ENCODE measurements at places on chromosomes 2 and 18. TPM values are rescaled to one million over a fixed set of nuclear protein-coding genes. Genes with fewer than 3 reads are reported as not detected.
A peak's percentile ranks its signal among the peaks of the same experiment; 100 is the strongest.

DNA sequence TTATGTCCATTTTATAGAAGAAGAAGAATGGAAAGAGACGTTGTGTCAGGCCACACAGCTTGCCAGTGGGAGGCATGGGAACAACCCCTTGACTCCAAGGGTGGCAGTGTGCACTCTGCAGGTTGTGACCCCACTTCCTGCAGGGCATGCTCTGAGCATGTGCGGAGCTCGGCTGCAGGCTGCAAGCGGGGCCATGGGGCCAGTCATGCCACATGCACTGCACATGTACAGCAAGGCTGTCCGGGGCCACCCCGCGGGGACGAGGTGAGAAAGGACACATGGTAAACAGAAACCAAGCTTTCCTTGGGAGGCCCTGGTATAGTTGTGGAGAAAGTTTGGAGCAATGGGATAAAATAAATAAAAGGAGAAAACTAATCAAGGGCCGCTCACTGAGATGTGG is 47.4 kb upstream of the DNMT3A start:
- no peak overlapping the region for H3K4me3 ChIP-seq
- no peak for DNase-seq
- H3K27me3 ChIP-seq = no peaks in the 10 kb centered on the region
- H3K27ac ChIP-seq = no peak overlapping the region

- no peak overlapping the region for H3K27ac ChIP-seq
- H3K27me3 ChIP-seq = no peaks in the 10 kb centered on the region
- no peak for DNase-seq
- H3K4me1 ChIP-seq = no peaks in the 10 kb centered on the region
- H3K4me3 ChIP-seq = no peak overlapping the region
Observed at GRCh38 chr18:60413944-60414547, 41.5 kb upstream of the MC4R start.

DNA sequence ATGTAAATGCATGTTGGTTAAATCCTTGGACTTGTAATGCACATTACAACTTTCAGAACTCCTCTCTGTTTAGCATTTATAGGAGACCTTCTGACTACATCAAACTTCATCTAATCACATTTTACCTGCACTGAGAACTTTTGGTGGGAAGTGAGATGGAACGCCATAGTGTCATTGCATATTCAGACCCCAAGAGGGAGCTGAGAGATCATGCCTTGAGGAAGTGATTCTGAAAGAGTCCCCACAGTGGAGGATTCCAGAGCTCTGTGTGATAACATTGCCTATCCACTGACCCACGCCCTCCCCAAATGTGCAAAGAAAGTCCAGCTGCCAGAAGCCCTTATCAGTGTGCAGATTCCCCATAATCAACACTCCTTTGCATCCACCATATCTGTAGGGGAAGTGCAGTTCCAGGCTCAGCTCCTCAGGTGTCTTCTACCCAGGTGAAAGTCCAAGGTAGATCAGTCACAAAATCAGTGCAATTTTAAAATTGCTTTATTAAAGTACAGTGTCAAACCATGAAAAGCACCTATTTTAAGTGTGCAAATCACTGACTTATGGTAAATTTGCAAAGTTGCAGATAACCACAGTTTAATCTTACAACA is 212.4 kb downstream of the RPIA start:
- H3K36me3 ChIP-seq = no peaks in the 10 kb centered on the region
- DNase-seq = peak; percentile 21
- H3K27me3 ChIP-seq = no peaks in the 10 kb centered on the region
- H3K4me3 ChIP-seq = no peak overlapping the region
- H3K27ac ChIP-seq = no peak overlapping the region

GRCh38 chr2:111239107-111239506 is 118.4 kb downstream of the BCL2L11 start:
- no peak overlapping the region for H3K4me3 ChIP-seq
- no peaks in the 10 kb centered on the region for H3K27me3 ChIP-seq
- no peaks in the 10 kb centered on the region for H3K36me3 ChIP-seq
- peaks cover 6% of the 10 kb centered on the region for H3K4me1 ChIP-seq

- H3K27ac ChIP-seq = no peak overlapping the region
- H3K36me3 ChIP-seq = no peaks in the 10 kb centered on the region
- no peak overlapping the region for H3K4me3 ChIP-seq
- DNase-seq = no peak
- no peaks in the 10 kb centered on the region for H3K27me3 ChIP-seq
Observed at GRCh38 chr2:236367506-236368289, 103.5 kb upstream of the ASB18 start.

GRCh38 chr18:6994056-6994770 is 123.4 kb downstream of the LAMA1 start:
- no peaks in the 10 kb centered on the region for H3K36me3 ChIP-seq
- no peaks in the 10 kb centered on the region for H3K4me1 ChIP-seq
- H3K27ac ChIP-seq = no peak overlapping the region
- no peaks in the 10 kb centered on the region for H3K27me3 ChIP-seq
- no peak overlapping the region for H3K4me3 ChIP-seq
- DNase-seq = no peak

DNA sequence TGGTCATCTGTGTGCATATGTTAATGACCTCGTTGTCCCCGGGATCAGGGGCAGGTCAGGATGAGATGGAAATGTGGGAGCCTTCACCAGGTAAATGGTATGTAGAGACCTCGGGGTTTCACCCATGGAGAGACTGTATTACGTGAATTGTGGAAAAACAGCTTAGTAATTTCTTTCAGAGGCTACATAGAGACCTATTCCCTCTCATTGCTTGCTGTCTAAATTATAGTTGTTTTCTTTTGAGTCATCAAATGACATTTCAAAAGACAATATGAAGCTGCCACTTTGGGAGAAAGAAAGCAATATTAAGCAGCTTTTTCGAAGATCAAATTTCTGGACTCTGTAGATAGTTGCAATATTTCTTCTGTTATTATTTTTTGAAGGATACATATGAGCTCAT is 20.4 kb downstream of the ADAM23 start:
- H3K36me3 ChIP-seq = no peaks in the 10 kb centered on the region
- H3K4me1 ChIP-seq = no peaks in the 10 kb centered on the region
- H3K4me3 ChIP-seq = no peak overlapping the region
- no peak overlapping the region for H3K27ac ChIP-seq
- no peaks in the 10 kb centered on the region for H3K27me3 ChIP-seq

GRCh38 chr18:62210138-62210537 is 23.1 kb downstream of the RELCH start:
- no peaks in the 10 kb centered on the region for H3K4me1 ChIP-seq
- H3K36me3 ChIP-seq = peaks cover 2% of the 10 kb centered on the region
- no peak for DNase-seq
- no peak overlapping the region for H3K27ac ChIP-seq

DNA sequence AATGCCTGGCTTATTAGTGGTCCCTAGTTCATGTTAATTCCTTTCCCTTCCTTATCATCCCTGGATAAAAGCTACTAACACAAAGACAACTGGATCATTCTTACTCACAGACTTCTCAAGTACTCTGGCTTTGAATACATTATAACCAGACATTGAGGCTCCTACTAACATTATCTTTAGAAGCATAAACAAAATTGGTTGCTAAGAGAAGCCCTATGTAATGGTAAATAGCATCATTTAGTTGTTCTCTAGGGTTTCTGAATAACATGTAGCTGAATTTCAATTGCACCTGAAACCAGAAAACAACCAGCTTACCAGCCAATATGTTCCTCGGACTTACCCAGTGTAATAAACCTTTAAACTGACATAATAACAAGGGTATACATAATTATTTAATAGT is 114.1 kb upstream of the NCKAP5 start:
- DNase-seq = no peak
- no peak overlapping the region for H3K27ac ChIP-seq
- H3K4me3 ChIP-seq = no peak overlapping the region
- no peaks in the 10 kb centered on the region for H3K27me3 ChIP-seq

GRCh38 chr2:39701137-39701536 is 35.4 kb downstream of the TMEM178A start:
- H3K4me1 ChIP-seq = peaks cover 3% of the 10 kb centered on the region
- H3K27ac ChIP-seq = no peak overlapping the region
- H3K36me3 ChIP-seq = no peaks in the 10 kb centered on the region
- H3K27me3 ChIP-seq = no peaks in the 10 kb centered on the region

- no peaks in the 10 kb centered on the region for H3K27me3 ChIP-seq
- no peak overlapping the region for H3K27ac ChIP-seq
- no peak overlapping the region for H3K4me3 ChIP-seq
- DNase-seq = no peak
- H3K4me1 ChIP-seq = no peaks in the 10 kb centered on the region
- no peaks in the 10 kb centered on the region for H3K36me3 ChIP-seq
Observed at GRCh38 chr18:11115276-11115675, 34.1 kb downstream of the PIEZO2 start.

- H3K36me3 ChIP-seq = no peaks in the 10 kb centered on the region
- H3K4me1 ChIP-seq = no peaks in the 10 kb centered on the region
- DNase-seq = no peak
- no peak overlapping the region for H3K4me3 ChIP-seq
- no peaks in the 10 kb centered on the region for H3K27me3 ChIP-seq
- no peak overlapping the region for H3K27ac ChIP-seq
Observed at GRCh38 chr2:75098856-75099255, 100.5 kb downstream of the TACR1 start.

DNA sequence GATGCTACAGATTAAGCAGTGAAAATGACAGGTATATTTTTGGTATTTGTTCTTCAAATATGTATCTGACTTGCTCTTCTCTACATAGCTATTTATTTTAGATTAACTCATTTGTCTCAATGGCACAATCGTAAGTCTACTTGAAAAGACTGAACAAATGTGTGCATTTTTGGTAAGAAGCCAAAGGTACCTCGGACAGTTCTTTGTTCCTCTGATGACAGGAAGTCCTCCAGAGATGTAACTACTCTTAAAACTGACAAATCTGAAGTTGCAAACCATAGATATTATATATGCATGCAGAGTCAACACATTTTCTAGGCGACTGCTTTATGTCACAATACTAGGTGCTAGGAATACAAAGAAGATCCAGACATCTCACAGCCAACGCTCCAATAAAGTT is 36.7 kb downstream of the NDUFAF7 start:
- H3K27me3 ChIP-seq = no peaks in the 10 kb centered on the region
- H3K27ac ChIP-seq = no peak overlapping the region
- no peak overlapping the region for H3K4me3 ChIP-seq
- H3K4me1 ChIP-seq = no peaks in the 10 kb centered on the region
- no peak for DNase-seq

DNA sequence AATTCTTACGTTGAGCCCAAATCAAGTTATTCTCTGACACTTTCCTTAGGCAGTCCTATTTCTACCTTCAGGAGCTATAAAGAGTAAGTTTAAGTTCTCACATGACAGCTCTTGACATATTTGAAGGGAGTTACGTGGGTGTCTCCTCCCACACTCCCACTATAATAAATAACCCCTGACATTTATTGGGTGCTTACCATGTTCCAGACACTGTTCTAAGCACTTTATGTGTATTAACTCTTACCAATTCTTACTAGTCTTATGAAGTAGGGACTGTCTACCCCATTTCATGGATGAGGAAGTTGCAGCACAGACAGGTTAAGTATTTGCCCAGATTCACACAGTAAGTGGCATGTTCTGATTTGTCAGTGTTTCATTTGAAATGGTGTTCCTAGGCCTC is 17.9 kb downstream of the PLCL1 start:
- H3K36me3 ChIP-seq = no peaks in the 10 kb centered on the region
- H3K27ac ChIP-seq = no peak overlapping the region
- DNase-seq = no peak

CNNM4 gene
- 14.5 TPM for total RNA-seq

MZT2B gene
- 160 TPM for total RNA-seq

ESCO1 gene
- total RNA-seq = 17.8 TPM

POTEI gene
- total RNA-seq = not detected

GPR39 gene
- 8.7 TPM for total RNA-seq

CAPN13 gene
- total RNA-seq = 9.2 TPM

GPR155 gene
- 7.6 TPM for total RNA-seq

TET3 gene
- total RNA-seq = 13.1 TPM

HOXD10 gene
- total RNA-seq = 35.4 TPM

SLC19A3 gene
- total RNA-seq = 4.4 TPM
